Heart left ventricle (tissue), 16 donors: ENCODE measurements at places on chromosomes 3 and 15. TPM values are rescaled to one million over a fixed set of nuclear protein-coding genes. Genes with fewer than 3 reads are reported as not detected.

Gene LRRK1
- total RNA-seq, result 2.7 TPM

Gene SH2D7
- not detected for total RNA-seq

Gene SLC24A1
- 4.5 TPM for total RNA-seq

Gene KCNMB2
- total RNA-seq, result 4.5 TPM

- peak; percentile 70 for DNase-seq
Observed at GRCh38 chr3:194140520-194141414, 4.8 kb downstream of the HES1 start.

- no peak for DNase-seq
Observed at GRCh38 chr15:64894395-64895056, 17.2 kb upstream of the ANKDD1A start.

- DNase-seq, result no peak
Observed at GRCh38 chr3:171940151-171940649, 97.1 kb downstream of the TMEM212 start.

DNA sequence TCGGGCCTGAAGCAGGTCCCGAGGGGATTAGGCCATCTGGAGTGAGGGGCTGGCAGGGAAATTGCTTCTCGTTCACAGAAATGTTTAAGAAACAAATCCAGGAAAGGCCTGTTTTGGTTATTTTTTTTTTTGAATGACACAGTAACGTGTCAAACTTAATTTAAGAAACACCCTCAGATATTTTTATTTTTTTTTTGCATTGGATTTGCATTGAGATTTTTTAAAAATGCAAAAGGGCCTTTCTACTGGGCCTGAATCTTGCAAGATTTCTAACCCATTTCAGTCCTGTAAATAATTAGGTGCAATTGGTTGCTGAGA lies 25.0 kb upstream of the KLF13 start:
- no peak for DNase-seq

- no peak for DNase-seq
Observed at GRCh38 chr3:169344465-169344864, 319.0 kb downstream of the MECOM start.
